Activated CD4-positive, CD25-positive, alpha-beta regulatory T cell treated with anti-CD3 and anti-CD28 coated beads, Interleukin-2, amount 50 U/mL, for 72 hours (primary cell): ENCODE measurements at places on chromosomes 7 and 10.

DNA sequence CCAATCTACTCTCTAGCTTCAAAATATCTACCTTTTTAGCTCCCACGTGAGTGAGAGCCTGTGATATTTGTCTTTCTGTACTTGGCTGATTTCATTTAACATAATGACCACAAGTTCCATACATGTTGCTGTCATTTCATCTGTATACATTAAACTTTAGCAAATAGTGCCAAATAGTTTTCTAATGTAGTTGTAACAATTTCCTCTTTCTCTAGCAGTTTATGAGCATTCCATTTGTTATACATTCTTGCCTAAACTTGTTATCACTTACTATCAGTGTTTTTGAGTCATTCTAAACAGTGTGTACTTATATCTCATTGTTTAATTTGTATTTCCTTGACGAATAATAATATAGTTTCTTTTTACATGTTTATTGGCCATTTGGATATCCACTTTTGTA is 77.2 kb downstream of the NEUROD6 start:
- DNase-seq = no peak

DNA sequence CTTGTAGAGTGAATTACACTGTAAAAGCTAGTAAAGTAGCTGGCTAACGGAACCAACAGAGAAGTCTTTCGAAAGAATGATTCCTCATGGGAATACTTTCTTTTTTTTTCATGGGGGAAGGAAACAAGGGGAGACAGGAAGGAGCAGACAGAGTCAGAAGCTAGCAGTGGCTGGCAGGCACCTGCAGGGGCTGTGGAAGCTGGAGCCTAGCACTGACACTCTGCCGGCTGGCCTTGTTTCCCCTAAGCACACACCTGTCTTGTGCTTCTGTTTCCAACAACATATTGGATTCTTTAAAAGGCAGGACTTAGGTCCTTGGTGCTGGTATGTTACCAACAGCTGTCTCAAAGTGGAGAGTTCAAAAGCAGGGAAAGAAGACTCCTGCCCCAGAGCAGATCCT is 24.7 kb downstream of the NOD1 start:
- DNase-seq = no peak

GRCh38 chr10:70302292-70302691 is 18.5 kb upstream of the NPFFR1 start:
- DNase-seq = no peak

DNA sequence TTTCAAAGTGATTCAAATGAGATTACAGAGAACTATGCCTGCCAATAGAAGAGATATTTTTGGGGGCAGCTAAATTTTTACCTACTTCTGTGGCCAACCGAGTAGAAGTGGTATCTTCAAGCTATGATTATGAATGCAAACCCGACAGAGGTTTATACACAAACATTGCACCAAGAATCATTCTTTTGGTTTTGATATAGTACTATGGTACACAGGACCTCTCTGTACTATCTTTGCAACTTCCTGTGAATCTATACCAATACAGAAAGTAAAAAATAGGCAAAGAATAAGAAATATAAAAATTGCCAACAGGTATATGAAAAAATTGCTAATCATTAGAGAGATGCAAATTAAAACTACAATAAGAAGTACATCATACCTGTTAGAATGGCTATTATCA is 103.2 kb upstream of the VIPR2 start:
- no peak for DNase-seq

DNA sequence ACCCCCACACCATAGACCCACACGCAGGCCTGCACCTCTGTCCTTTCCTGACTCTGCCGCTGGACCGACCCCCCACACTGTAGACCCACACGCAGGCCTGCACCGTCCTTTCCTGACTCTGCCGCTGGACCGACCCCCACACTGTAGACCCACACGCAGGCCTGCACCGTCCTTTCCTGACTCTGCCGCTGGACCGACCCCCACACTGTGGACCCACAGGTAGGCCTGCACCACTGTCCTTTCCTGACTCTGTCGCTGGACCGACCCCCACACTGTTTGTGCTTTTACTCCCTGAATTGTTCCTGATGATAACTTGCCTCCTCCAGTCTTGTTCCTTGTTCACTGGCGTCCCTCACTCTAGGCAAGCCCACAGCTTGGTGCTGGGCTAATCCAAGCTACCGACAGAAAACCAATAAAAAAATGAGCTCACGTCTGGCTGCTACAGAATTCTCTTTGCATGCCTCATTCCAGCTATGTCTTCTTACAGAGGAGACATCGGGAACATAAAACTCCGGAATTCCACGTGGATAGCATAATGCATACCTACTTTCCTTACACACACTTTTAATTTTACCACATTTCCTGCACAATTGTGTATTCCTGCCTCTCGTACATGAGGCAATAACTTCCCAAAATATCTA is 494.3 kb downstream of the PTPRN2 start:
- no peak for DNase-seq
